Stimulated activated CD8-positive, alpha-beta memory T cell treated with anti-CD3 and anti-CD28 coated beads, Interleukin-12 subunit alpha, Interleukin-12 subunit beta, amount 100 ng/mL, for 4 hours (primary cell): ENCODE measurements at places on chromosomes 3 and 15.
A peak's percentile ranks its signal among the peaks of the same experiment; 100 is the strongest.

GRCh38 chr15:70503798-70504298 is 259.5 kb downstream of the UACA start:
- DNase-seq, result no peak

- peak; percentile 67 for DNase-seq
Measured at GRCh38 chr15:91852741-91853510, 582 bp upstream of the SLCO3A1 start.

DNA sequence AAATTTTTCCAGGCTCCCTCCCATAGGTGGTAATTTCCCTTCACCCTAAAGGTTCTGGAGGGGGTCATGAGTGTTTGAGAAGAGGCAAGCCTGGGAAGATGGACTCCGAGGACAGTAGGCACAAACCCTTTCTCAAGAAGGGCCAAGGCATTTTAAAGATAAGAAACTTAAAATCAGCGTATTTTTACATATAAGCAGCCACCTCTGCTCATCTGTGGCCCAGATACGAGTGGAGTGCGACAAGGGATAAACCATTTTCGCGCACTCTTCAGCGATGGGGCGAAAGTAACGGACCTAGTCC is 539 bp downstream of the RASSF1 start:
- no peak for DNase-seq

- no peak for DNase-seq
Measured at GRCh38 chr3:9201955-9202354, 47.5 kb downstream of the SRGAP3 start.

DNA sequence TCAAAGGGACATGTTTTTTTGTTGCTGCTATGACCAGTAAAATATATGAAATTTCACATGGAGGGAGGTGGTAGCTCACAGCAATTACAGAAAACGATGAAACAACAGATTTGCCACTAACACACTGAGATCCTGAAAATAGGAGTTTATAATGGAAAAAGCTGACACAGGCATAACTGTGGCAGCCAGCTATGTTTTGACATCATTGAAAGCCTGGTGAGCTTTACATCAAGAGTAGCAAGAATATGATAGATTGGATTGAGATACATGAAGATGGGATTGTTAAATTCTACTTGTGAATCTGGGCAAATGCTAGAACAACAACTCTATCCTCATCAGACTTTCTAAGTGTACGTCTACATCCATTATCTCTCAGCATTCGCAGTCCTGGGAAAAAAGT is 760.7 kb downstream of the GRM7 start:
- no peak for DNase-seq

GRCh38 chr15:92676561-92676960 is 21.0 kb upstream of the FAM174B start:
- no peak for DNase-seq

GRCh38 chr15:38069511-38070011 is 135.1 kb downstream of the TMCO5A start:
- DNase-seq, result no peak

- DNase-seq, result no peak
Measured at GRCh38 chr3:84440291-84440690, 518.5 kb upstream of the CADM2 start.

GRCh38 chr3:9226326-9226725 is 23.1 kb downstream of the SRGAP3 start:
- DNase-seq, result no peak

DNA sequence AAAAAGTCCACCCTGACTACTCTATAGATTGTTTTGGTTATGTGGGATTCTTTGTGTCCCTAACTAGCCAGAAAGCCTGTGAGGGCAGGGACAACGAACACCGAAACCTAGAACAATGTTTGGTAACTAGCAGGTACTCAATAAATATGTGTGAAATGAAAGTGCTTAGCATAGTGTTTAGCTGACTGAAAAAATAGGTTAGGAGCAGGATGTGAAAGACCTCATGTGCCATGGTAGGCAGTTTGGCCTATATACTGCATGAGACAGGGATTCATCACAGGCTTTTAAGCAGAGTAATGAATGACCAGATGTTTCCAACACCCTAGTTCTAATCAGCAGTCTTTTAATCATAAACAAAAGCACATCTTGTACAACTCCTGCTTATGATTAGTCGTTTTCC is 64.2 kb downstream of the MYO5A start:
- no peak for DNase-seq

GRCh38 chr3:37742574-37743212 is 119.0 kb upstream of the CTDSPL start:
- DNase-seq, result no peak

DNA sequence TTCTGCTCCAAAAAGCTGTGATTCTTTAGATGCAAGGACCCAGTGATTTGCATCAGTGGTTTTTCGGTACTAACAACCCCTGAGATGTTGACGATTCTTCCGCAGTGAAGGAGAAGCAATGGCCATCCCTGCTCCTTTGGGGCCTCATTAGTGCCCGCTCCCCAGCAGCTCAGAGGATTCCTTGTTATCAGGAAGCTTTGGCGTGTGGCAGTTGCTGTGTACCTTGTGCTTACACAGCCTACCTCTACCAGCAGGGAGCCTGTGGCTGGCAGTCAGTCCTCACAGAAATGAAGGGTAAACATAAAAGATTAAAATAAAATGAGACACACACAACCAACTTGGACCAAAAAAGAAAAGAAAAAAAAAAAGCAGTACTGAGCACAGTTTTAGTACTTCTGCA is 55.2 kb downstream of the CNTN3 start:
- DNase-seq, result no peak
